ENCODE measurements at places on chromosomes 11 and 22. TPM values are rescaled to one million over a fixed set of nuclear protein-coding genes. Genes with fewer than 3 reads are reported as not detected.
A peak's percentile ranks its signal among the peaks of the same experiment; 100 is the strongest.

GRCh38 chr11:69613594-69613993 lies 27.4 kb upstream of the CCND1 start:
- DNase-seq = no peak
- no peak overlapping the region for H3K4me3 ChIP-seq
- H3K27me3 ChIP-seq = peaks cover 2% of the 10 kb centered on the region
- H3K36me3 ChIP-seq = no peaks in the 10 kb centered on the region
- H3K27ac ChIP-seq = no peak overlapping the region

DNA sequence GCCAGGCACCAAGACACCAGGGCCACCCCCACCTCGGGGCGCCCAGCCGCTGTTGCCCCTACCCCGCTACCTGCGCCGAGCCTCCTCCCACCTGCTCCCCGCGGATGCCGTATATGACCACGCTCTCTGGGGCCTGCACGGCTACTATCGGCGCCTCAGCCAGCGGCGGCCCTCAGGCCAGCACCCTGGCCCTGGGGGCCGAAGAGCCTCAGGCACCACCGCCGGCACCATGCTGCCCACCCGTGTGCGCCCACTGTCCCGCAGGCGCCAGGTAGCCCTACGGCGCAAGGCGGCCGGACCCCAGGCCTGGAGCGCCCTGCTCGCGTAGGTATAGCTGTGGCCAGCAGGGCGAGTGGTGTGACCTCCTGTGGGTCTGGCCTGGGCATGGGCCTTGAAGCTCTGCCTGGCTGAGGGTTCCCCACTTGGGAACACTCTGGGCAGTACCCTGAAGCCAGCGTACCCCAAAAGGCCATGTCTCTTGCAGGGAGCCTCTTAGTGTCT lies 14.8 kb upstream of the MDK start:
- no peaks in the 10 kb centered on the region for H3K27me3 ChIP-seq
- no peak overlapping the region for H3K27ac ChIP-seq
- peaks cover 39% of the 10 kb centered on the region for H3K4me1 ChIP-seq
- no peak overlapping the region for H3K4me3 ChIP-seq

- peak overlapping the region; percentile 37 for H3K27ac ChIP-seq
- no peak overlapping the region for H3K4me3 ChIP-seq
- H3K36me3 ChIP-seq = peaks cover 67% of the 10 kb centered on the region
- H3K27me3 ChIP-seq = no peaks in the 10 kb centered on the region
- peaks cover 49% of the 10 kb centered on the region for H3K4me1 ChIP-seq
Observed at GRCh38 chr11:57562596-57562995, 4.9 kb downstream of the UBE2L6 start.

GRCh38 chr11:123449436-123449835 lies 19.4 kb downstream of the GRAMD1B start:
- DNase-seq = no peak
- no peak overlapping the region for H3K27ac ChIP-seq
- H3K4me3 ChIP-seq = no peak overlapping the region
- H3K27me3 ChIP-seq = no peaks in the 10 kb centered on the region
- H3K4me1 ChIP-seq = peaks cover 68% of the 10 kb centered on the region
- H3K36me3 ChIP-seq = peaks cover 24% of the 10 kb centered on the region

SAC3D1 gene
- total RNA-seq = 40.5 TPM

PHLDA2 gene
- 0.45 TPM for total RNA-seq

All from activated CD4-positive, alpha-beta T cell treated with anti-CD3 and anti-CD28 coated beads, Interleukin-2, amount 10 ng/mL, durations not matched to agents 7 days and 5 days (primary cell).